ENCODE measurements at places on chromosomes 3 and 15.

GRCh38 chr3:7518026-7518425, 657.1 kb downstream of the GRM7 start:
- no peak for DNase-seq

DNA sequence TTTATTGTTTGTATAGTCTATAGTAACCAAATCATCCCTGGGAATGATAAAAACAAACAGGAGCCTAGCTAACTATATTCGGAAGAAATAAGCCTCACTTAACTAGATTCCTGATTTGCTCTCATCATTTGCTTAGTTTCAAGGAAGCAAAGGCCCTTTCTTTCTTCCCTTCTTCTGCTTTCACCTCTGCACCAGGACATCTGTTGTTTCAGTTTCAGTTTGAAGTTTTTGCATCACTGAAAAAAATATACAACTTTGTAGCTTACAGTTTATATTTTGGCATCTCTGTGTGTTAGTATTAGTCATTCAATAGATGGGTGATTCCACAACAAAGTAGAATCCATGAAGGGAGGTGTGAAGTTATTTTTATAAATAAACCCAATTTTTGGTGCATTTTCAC, 113.6 kb upstream of the SNTN start:
- no peak for DNase-seq

- DNase-seq = no peak
These were observed 790 bp downstream of the SKOR1 start for GRCh38 chr15:67825881-67826716.

GRCh38 chr3:55897573-55898224, 410.6 kb upstream of the WNT5A start:
- no peak for DNase-seq

DNA sequence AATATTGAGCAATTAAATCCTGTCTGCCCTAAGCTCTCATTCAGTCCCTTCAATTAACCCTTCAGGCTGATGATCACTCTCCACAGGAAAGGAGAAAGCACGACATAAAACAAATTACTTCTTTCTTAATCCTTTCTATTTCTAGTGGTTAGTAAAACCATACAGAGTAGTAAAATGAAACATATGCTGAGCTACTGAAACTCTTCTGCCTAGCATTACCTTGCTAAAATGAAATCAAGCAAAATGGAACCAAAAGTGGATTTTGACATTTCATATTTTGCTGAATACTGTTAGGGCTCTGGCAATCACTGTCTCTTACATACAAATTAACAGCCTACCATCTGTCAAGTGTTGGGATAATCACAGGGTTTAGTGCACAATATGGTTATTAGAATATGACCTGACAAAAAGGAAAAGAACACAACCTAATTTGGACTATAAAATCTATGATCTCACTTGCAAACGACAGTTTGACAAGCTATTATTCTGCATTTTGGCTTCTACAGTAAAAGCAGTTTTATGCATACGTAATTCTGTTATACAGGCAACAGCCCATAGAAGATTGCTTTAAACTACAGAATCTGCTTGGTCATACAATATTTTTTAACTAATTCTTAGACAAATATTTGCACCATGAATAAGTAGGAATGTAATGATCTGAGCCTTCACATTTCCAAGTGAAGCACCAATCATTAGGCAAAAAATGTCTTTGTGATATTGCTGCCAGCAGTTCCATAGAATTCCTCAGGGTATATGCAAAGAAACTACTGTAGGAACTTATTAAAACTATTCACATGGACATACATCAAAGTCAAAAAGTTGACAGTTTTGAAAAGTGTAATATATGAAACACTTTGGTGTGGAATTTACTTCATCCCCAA, 105.0 kb downstream of the FHIT start:
- DNase-seq = no peak
